ENCODE measurements at places on chromosomes 3 and 15.

DNA sequence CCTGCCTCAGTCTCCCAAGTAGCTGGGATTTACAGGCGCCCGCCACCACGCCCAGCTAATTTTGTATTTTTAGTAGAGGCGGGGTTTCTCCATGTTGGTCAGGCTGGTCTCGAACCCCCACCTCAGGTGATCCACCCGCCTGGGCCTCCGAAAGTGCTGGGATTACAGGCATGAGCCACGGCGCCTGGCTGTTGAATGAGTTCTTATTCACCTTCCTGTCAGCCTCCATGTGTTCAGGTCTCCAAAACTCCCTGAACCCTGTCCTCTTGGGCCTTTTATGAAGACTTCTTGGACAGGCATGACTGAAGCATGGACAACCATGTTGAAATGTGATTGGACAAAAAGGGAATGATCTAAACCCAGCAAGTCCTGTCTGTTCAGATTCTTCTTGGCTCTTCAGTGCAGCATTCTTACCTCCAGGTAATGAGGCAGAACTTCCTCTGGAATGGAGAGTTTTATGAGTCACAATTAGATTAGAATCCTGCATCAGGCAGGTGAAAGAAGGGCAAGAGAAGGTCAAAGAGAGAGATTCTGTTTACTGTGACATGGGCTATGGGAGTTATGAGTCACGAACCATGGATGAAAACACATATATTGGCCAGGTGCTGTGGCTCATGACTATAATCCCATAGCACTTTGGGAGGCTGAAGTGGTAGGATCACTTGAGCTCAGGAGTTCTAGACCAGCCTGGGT, 23.1 kb upstream of the EIF4A2 start:
- DNase-seq, result no peak

DNA sequence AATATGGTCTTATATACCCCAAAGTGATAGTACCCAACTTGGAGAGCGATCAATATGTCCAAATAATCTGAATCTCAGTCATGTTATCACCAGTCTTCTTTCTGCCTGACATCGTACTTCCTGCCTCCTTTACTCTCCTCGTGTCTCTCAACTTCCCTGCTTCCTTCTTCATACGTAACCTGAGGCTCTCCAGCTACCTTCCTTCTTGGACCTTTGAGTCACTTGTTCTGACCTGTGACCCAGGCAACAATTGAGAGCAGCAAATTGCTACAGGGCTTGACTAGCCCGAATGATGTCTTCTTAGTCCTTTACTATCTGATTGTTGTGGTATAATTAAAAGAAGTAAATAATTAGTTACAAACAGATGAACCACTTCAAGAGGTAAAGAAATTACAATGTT, 145.9 kb upstream of the MBNL1 start:
- no peak for DNase-seq

DNA sequence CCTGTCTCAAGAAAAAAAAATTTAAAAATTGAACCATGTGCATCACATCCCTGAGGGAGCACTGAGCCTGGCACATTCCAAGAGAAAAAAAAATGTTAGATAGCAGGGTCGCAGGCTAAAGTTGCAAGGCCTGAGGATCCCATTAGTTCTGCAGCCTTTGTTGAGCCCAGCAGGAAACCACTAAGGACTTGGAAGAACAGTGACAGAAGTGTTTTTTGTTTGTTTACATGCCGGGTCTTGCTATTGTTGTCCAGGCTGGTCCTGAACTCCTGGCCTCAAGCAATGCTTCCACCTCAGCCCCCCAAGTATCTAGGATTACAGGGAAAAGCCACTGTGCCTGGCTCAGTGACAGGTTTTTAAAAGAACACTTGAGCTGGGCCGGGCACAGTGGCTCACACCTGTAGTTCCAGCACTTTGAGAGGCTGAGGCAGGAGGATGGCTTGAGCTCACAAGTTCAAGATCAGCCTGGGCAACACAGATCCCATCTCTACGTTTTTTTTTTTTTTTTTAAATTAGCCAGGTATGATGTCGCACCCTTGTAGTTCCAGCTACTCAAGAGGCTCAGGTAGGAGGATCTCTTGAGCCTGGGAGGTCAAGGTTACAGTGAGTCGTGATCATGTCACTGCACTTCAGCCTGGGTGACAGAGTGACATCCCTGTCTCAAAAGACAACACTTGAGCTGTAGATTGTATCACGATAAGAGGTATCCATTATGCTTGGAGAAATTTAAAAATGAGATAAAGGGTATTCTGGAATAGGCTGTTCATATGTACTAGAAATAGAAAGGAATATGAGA, 15.2 kb downstream of the CHAC1 start:
- DNase-seq, result no peak

GRCh38 chr3:82581350-82581749, 819.9 kb upstream of the GBE1 start:
- DNase-seq, result no peak

- DNase-seq, result no peak
Measured at GRCh38 chr3:69540706-69541581, 155.1 kb upstream of the FRMD4B start.

All from glutamatergic neuron (in vitro differentiated cells).